Nephron progenitor cell (in vitro differentiated cells): ENCODE measurements at places on chromosomes 3 and 15.

DNA sequence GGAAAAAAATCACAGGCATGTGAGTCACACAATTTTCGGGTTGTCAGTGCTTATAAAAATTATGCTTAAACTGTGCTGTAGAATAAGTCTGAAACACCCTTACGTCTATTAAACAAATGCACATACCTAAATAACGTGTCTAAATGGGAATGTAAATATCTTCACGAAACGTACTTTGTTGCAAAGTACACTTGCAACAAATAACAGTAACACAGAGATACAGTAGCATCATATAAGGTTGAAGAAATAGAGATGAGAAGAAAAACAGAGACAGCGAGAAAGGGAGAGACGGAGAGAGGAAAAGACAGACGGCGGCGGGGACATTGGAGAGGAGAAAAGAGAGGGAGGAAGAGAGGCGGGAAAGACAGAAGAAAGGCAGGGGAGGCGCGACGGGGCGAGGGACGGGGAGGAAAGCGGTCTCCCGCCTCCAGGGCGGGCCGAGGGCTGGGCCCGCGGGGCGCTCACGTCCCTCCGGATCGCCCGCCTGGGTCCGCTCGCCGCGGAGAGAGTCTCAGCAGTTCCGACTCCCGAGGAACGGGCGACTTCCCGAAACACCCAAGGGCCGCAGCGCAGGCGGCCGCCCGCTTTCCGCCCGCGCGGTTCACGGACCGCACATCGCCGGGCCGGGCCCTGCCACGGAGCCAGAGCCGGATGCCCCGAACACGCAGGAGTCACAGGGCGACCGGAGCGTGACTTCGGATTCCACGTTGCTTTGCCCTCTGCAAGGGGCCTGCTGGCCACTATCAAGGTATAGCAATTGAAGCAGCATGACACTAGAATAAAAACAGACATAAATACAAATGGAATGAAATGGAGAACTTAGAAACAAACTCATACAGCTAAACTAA is 153.4 kb downstream of the LMLN start:
- no peaks in the 10 kb centered on the region for H3K36me3 ChIP-seq
- peak overlapping the region; percentile 77 for H3K4me3 ChIP-seq
- H3K27ac ChIP-seq, result no peak overlapping the region
- H3K4me1 ChIP-seq, result peaks cover 34% of the 10 kb centered on the region
- H3K27me3 ChIP-seq, result peaks cover 71% of the 10 kb centered on the region

DNA sequence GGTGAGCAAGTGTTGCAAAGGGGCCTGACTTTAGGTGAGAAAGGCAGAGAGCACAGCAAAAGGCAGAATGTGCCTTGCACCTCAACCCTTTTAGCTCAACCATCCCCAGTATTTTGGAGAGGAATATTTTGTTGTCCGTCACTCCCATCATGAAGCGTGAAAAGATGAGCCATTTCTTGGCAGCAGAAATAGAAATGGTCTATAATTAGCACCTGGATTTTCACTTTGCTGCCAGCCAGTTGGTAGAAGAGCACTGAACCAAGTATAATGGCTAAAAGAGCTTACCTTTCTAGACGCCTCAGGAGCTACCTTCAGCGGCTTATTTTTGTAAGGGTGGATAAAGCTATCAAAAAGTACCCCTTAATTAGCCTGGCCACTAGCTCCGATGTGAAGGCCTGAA is 406.7 kb downstream of the OCA2 start:
- H3K36me3 ChIP-seq, result no peaks in the 10 kb centered on the region
- peaks cover 8% of the 10 kb centered on the region for H3K27me3 ChIP-seq
- DNase-seq, result no peak
- H3K27ac ChIP-seq, result no peak overlapping the region
- H3K4me1 ChIP-seq, result no peaks in the 10 kb centered on the region

DNA sequence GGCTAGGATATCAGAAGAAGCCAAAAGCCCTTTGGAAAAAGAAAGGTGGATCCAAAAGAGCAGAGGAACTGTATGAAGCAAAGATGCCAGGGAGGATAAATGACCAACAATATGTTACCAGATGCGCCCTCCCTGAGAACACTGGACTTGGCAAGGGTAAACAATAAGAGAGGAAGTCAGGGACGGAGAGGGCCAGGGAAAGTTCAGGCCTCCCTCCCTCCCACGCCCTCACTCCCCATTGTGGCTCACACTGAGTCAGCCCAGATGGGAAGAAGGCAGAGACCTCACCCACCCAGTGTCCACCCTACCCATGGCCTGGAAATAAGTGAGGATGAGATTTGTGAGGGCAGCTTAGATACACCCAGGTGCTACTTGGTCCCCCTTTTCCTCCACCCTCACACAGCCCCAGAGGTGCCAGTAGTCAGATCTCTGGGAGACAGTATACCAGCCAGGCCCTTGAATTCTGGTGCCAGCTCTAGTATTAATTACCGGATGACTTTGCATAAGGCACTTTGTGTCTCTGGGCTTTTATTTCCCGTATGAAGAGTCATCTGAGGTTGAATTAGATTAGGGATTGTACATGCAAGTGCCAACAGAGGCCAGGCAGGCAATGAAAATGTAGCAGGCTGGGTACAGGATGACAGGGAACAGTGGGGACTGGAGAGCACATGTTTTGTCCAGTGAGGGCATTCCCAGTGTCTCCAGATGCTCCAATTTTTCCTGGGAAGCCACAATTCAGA is 35.1 kb upstream of the FRMD4B start:
- H3K4me3 ChIP-seq, result no peak overlapping the region
- H3K4me1 ChIP-seq, result peaks cover 14% of the 10 kb centered on the region
- no peak for DNase-seq
- H3K27me3 ChIP-seq, result no peaks in the 10 kb centered on the region

- H3K4me3 ChIP-seq, result no peak overlapping the region
- H3K27me3 ChIP-seq, result peaks cover 8% of the 10 kb centered on the region
- peaks cover 10% of the 10 kb centered on the region for H3K4me1 ChIP-seq
- peak overlapping the region; percentile 16 for H3K27ac ChIP-seq
- no peak for DNase-seq
- H3K36me3 ChIP-seq, result no peaks in the 10 kb centered on the region
These were observed 78.3 kb upstream of the TBC1D5 start for GRCh38 chr3:17820704-17821103.

DNA sequence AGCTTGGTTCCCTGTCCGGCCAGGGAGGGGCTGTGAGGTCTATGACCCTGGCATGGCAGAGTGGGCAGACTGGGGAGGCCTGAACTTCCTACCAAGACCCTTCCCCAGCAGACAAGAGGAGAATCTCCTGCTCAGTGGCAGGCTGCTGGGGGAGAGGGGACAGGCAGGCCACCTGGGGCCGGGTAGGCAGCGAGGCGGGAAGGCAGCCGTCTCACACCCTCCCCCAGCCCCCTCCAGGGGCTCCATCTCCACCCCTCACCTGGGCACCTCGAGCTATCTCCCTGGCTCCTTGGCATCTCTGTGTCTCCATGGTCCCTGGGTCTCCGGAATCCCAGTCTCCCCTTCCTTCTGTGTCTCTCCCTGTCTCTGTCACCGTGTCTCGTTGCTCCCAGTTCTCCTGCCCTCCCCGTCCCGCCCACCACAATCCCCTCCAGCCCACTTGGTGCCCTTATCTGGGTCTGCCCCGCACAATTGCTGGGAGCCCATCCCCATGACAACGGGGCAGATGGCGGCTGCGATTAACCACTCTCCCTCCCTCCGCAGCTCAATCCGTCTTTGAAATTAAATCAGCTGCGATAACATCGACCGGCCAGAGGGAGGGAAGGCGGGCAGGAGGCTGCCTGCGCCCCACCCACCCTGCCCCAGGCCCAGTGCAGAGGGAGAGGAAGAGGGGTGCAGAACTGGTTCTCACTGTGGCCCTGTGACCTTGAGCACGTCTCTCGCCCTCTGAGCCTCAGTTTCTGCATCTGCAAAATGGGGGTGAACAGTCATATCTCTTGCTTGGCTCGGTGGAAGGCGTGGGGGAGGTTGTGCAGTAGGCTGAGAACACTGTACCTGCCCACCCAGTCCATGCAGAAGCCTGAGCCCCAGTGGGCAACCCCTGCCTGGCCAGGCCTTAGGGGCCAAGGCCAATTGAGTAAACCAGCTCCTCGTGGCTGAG is 9.6 kb downstream of the DNAJB8 start:
- H3K27me3 ChIP-seq, result peaks cover 42% of the 10 kb centered on the region
- DNase-seq, result no peak
- H3K4me1 ChIP-seq, result peaks cover 15% of the 10 kb centered on the region
- no peak overlapping the region for H3K4me3 ChIP-seq
- no peaks in the 10 kb centered on the region for H3K36me3 ChIP-seq

- H3K27me3 ChIP-seq, result peaks cover 4% of the 10 kb centered on the region
- no peaks in the 10 kb centered on the region for H3K36me3 ChIP-seq
- DNase-seq, result no peak
- no peak overlapping the region for H3K27ac ChIP-seq
- peaks cover 34% of the 10 kb centered on the region for H3K4me1 ChIP-seq
These were observed 113.7 kb downstream of the LIPC start for GRCh38 chr15:58545307-58546065.

DNA sequence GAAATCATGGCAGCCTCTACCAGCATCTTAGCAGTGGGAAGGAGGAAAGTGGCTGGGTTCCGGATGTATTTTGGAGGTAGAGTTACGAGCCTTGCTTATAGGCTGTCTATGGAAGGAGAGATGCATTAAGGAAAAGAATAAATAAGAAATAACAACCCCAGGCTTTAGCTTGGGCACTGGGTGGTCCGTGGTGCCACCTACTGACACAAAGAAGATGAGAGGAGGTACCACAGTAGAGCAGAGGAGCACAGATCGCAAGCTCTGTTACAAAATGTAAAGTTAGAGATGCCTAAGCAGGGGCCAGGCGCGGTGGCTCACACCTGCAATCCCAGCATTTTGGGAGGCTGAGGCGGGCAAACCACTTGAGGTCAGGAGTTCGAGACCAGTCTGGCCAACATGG is 74.8 kb downstream of the TMEM39A start:
- no peak overlapping the region for H3K4me3 ChIP-seq
- peaks cover 8% of the 10 kb centered on the region for H3K36me3 ChIP-seq
